ENCODE measurements at places on chromosomes 4 and X.
A peak's percentile ranks its signal among the peaks of the same experiment; 100 is the strongest.

- no peak for DNase-seq
Measured at GRCh38 chr4:114108869-114109268, 129.4 kb upstream of the ARSJ start.

DNA sequence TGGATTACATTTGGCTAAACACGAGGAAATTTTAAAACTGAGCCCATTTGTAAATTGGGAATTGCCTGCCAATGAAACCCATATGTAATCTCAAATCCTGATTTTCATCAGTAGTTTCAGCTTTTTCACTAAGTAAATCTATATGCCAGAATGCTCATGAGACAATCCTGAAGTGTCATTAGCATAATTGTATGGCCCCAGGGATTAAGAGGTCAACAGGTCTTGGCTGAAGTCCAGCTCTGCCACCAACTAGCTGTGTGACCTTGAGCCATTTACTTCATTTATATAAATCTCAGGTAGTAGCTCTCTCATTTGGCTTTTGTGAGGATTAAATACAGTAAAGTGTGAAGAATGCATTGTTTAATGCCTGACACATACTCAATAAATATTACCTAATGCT, 320.5 kb upstream of the EMCN start:
- DNase-seq: no peak

- DNase-seq: no peak
Measured at GRCh38 chr4:156556336-156556735, 415.3 kb downstream of the PDGFC start.

- peak; percentile 9 for DNase-seq
Measured at GRCh38 chr4:129358571-129358970, 262.6 kb downstream of the C4orf33 start.

GRCh38 chr4:46425775-46426400, 36.0 kb upstream of the GABRA2 start:
- no peak for DNase-seq

- peak; percentile 53 for DNase-seq
Measured at GRCh38 chr4:4574792-4575191, 32.9 kb upstream of the STX18 start.

- DNase-seq: no peak
Measured at GRCh38 chrX:8728932-8729535, 2.9 kb downstream of the ANOS1 start.

Measured in BJ (cell line).